ENCODE measurements at places on chromosomes 11 and 22.

- DNase-seq = no peak
Measured at GRCh38 chr11:1667906-1668305, 29.1 kb upstream of the KRTAP5-6 start.

- DNase-seq = no peak
Measured at GRCh38 chr22:43438666-43439347, 27.0 kb downstream of the MPPED1 start.

GRCh38 chr11:91866642-91867041 is 358.0 kb upstream of the FAT3 start:
- DNase-seq = no peak

- no peak for DNase-seq
Measured at GRCh38 chr11:80255021-80255420, 814.2 kb upstream of the TENM4 start.

DNA sequence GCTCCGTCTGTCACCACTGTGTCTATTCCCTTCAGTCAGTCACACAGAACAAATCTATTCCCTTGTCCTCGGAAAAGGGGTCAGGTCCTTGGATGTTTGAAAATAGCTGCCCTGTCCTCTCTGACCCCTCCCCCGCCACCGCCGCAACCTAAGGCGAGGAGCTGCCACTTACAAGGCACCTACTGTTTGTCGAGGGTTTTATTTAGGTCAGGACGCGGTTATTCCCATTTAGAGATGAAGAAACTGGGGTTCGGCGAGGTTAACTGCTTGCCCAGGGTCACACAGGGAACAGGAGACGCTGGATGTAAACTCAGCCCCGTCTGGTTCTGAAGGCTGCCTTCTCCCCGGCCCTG is 1468.1 kb downstream of the BRD1 start:
- no peak for DNase-seq

DNA sequence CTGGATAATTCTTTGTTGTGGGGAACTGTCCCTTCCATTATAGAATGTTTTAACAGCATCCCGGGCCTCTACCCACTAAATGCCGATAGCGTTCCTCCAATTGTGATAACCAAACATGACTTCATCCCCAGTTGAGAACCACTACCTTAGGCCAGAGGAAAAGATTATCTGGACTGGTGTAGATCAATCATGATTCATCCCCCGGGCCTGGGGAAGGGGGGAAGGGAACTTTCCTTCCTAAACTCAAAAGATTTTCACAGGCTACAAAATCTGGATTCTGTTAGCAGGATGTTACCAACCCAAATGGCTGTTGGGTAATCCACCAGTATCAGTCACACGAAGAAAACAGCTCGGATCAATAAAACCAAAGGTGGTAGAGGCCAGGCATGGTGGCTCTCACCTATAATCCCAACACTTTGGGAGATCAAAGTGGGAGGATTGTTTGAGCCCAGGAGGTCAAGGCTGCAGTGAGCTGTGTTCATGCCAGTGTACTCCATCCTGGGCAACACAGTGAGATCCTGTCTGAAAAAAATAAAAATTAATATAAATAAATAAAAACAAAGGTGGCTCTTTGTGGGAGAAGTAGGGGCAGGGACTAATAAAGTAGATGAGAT is 10.1 kb downstream of the CTR9 start:
- no peak for DNase-seq

GRCh38 chr11:118820412-118821357 is 29.7 kb upstream of the DDX6 start:
- peak; percentile 3 for DNase-seq

DNA sequence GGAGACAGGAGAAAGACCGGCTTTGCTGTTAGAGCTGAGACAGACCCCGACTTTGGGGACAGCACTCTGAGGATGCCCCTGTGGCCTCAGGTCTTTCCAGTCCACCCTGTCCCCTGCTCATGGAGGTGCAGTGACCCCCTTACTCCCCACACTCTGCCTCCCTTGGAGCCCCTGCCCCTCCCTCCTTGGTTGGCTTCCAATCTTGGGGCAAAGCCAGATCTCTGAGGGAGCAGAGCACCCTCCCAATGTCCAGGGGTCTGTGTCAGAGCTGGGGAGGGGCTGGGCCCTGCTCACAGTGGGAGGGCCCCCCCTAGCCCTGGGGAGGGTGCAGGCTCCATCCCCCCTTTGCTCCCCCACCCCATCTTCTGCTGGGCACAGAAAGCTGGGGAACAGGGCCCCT is 50.0 kb downstream of the IGLL1 start:
- no peak for DNase-seq

DNA sequence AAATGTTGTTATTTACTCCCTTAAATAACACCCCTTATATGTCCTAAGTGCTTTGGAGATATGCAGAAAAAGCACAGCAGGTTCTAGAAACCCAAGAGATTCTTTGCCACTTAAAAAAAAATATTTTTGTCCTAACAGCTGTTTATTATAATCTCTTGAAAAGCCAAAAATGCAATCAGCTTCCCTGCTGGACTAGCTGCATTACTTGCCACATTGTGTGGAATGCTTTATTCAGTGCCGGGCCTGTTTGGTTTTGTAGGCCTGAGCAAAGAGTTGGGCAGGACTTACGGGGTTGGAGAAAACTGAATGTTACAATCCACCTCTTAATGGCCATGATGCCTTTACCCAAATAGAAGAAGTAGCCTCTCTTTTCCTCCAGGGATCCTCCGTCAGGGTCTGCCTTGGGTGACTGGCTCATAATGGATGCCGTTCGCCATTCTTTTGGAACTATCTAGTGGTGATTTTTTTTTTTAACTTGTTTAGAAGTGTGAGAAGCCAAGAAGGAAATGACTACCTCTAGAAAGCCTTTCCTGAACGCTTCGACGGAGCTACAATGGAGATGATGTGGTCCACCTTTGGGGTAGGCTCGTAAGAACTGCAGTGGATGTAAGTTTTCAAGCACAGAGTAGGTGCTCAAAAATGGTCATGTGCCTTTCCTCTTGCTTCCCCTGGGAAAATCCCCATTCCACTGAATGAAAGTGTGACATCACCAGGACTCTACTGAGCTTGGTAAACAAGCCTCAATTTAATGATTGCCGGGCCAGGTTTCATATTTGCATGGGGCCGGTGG is 241.3 kb upstream of the NCAM1 start:
- DNase-seq = no peak

DNA sequence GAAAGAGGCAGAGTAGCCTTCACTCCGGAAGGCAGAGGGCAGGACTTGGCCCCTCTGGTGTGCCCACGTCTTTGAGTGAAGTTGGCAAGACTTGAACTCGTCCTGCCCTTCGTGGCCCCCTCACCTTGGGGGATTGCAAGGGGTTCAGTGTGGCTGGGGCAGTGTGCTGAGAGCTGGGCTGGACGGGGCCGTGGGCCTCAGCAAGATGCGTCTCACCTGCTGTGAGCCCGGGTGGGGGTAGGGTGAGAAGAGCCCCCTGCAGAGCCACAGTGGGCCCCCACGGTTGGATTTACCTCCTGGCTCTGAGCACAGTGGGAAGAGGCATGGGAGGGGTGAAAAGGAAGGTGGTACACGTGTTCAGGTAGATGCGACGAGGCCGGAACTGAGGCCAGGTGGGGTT is 81.4 kb upstream of the ATXN10 start:
- no peak for DNase-seq
